ENCODE measurements at places on chromosomes 1 and 21.

- DNase-seq: no peak
Observed at GRCh38 chr21:15363921-15364320, 299.1 kb upstream of the NRIP1 start.

- no peak for DNase-seq
Observed at GRCh38 chr1:8589571-8589970, 227.9 kb downstream of the RERE start.

DNA sequence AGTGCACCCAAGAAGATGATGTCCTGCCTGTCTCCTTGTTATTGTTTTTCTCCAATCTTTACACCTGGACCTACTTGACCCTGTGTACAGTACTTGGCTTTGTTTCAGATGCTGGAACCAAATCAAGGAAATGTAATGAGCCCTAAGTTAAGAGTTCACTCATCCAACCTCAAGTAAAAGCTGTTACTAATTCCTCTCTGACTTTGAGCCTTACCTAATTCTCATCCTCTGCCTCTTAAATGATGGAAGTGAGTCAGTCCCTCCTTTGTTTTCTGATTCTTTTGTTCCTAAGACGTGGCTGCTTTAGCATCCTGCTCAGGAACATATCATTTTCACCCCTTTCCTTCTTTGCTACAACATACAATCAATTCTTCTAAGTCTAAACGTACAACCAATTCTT is 15.3 kb upstream of the PLA2G4A start:
- DNase-seq: no peak

DNA sequence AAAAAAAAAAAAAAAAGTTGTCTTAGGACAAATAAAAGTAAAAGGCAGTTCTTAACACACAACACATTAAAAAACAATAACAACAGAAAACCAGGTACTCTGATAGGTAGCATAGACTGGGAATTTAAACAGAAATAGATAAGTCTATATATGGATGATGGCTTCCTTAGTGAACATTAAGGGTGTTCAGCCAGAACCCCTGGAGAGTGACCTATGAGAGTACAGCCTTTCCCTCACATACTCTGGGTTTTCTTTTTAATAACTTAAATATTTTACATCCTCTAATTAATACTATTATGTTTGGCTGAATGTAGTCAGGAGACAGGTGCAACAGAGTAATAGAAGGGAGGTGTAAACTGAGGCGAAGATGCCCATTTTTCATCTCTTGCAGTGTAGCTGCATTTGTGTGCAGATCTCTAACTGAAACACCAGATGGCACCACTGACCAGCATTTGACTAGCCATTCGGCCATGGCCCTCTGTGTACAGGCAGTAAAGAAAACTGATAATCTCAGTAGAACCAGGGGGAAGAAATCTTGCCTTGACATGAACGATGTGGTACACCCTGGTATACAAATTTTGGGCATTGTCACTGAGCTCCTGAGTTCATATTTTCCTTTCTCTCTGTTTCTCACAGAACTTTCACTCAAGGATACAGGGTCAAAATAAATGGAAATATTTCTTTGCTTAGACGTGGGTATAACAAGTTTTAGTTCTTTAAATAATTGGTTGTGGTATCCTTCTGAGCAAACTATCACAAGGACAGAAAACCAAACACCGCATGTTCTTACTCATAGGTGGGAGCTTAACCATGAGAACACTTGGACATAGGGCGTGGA is 7.6 kb downstream of the TTF2 start:
- peak; percentile 62 for DNase-seq

DNA sequence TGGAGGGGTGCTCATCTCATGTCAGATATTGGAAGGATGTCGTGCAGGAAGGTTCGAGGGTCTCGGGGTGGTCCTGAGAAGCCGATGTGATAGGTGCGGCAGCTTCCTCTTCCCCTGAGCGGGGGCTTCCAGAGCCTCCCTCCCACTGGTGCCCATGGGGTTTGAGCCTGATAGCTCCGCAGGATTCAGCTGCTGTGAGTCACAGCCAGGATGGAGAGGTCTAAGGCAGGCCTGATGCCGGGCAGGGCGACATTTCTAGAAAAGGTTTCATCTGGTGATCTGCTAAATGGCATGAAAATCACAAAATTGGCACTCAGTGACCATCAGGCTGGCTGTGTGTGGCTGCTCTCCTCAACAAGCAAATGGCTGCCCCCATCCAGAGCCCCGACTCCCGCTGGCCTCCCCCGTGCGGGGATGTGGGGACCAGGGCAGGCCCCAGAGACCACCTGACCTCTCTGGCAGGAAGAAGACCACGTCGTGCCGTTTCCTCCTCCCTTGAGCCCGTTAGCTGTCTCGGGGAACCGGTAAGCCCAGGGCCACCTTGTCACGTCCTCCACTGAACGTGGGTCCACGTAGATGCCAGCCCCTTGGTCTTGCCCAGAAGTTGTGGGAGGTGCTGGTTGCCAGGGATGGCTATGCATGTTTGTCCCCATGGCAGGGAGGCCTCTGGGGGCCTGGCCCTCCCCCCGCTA is 66.1 kb downstream of the SKI start:
- DNase-seq: no peak

DNA sequence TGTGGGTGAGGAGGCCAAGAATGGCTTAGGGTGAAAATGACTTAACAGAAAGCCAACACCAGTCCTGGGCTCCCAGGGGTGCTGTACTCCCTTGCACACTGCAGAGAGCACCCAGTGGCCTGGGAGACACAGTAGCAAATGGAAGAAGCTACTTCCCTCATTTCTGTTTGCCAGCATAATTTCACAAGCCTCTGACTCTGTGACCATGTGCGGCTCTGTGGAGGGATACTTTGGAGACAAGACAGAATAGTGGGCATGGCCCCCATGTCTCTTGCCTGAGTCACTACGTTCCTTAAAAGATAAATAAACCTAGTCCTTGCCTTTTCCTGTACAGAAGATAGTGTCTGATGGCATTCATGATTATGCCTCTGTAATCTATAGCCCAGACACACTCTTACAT is 38.1 kb downstream of the TRIM62 start:
- DNase-seq: no peak

- DNase-seq: no peak
Observed at GRCh38 chr21:27954543-27955165, 987.8 kb upstream of the ADAMTS5 start.

- DNase-seq: no peak
Observed at GRCh38 chr21:34112316-34113033, 39.1 kb downstream of the MRPS6 start.

- DNase-seq: no peak
Observed at GRCh38 chr1:204360314-204360713, 585 bp upstream of the PLEKHA6 start.

- DNase-seq: no peak
Observed at GRCh38 chr1:35655196-35655595, 13.9 kb upstream of the PSMB2 start.

DNA sequence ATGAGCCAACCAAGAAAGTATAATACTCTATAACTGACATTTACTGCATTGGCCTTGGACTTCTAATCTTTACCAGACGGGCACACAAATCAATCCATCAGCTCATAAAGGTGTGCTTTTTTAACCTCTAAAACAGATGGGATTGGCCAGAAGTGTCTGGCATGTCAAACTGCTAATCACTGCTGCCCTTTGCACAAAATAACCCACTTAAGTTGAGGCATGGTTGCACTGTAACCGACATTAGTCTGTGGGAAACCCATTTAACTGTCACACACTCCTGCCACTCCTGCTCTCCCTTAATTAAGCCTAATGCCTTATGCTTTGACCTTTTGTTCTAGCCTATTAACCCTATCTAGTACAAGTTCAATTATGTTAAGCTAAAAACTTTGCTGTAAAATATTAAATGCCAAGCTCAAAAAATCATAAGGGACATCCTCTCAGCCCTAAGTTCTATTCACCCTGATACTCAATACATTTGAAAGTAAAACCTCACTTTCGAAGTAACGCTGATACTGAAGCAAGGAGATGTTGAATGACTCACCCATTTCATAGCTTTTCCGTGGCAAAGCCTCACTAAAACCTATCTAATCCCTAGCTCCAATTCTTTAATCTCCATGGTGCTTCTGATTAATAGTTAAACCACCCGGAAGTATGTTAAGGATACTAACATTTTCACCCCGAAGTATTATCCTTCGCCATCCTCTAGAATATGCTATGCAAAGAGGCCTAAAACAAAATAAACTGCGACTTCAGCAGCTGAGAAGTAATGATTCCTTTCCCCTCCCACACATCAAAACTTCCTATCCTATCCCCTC is 12.9 kb downstream of the NRIP1 start:
- no peak for DNase-seq

GRCh38 chr1:227175611-227176010 is 142.7 kb downstream of the CDC42BPA start:
- no peak for DNase-seq

DNA sequence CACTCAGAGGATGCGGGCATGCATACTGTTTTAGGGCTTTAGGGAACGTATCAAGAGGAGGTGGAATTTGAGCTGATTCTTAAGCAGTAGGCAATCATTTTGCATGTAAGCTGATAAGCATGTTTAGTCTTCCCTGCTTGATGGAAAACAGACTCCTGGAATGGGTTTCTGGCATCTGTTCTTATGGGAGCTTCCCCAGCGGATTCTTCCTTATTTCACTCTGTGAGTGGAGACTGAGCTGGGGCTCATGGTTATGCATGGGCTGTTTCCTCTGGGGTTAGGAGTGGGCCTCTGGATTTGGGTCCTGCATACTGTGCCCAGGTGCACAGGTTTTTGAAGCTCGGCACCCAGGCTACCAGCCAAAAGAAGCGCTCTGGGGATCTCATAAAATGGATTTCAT is 93.4 kb downstream of the DIRAS3 start:
- DNase-seq: no peak

DNA sequence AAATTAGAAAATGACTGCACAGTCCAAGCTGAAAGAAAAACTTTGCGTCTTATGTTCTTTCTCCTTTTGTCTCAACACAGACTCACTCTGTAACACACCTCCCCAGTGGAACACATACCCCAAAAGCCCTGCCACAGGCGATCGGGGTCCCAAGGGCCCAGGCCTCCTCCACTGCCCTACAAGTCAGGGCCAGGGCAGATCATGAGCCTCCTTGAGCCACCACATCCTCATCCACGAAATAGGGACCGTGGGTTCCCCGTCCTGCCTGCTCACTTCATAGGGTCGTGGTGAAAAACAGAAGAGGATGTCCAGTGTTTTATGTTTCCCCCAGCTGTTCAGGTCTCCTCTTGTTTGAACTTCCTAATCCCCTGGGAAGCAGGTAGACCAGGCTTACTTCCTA is 116.7 kb downstream of the KCNN3 start:
- DNase-seq: no peak

- peak; percentile 3 for DNase-seq
Observed at GRCh38 chr1:168121401-168122011, 15.2 kb downstream of the GPR161 start.

GRCh38 chr1:187943606-187944403 is 1115.1 kb downstream of the PLA2G4A start:
- DNase-seq: no peak

- no peak for DNase-seq
Observed at GRCh38 chr1:241600496-241600901, 39.7 kb downstream of the CHML start.

DNA sequence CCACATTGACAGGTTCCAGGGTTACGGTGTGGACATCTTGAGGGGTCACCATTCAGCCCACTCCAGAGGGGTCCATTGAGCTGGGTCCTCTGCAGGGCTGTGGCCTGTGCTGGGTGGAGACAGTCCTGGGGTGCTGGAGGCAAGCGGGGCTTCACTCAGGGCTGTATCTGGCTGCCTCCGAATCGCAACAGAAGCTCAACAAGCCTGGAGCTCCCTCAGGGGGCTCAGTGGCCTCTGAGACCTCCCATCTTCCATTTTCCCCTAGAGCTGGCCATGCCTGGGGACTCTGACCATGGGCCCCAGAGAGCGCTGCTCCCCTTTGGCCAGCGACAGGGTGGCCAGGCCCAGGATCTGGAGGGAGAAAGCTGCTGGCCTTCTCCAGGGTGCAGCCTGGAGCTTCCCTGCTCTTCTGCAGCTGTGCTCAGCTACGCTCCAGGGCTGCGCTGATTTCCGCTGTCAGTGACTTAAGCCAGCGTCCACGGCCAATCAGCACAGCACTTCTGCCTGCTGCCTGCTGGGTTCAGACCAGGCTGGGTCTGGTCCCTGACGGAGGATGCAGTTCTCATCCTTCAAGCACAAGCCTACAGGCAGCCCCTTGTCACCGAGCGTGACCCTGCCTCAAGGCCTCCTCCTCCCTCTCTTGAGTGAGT is 45.0 kb upstream of the ADARB1 start:
- peak; percentile 8 for DNase-seq

GRCh38 chr1:24769656-24770651 is 24.7 kb downstream of the CLIC4 start:
- no peak for DNase-seq

GRCh38 chr1:147214325-147214724 is 10.8 kb downstream of the FMO5 start:
- DNase-seq: no peak

DNA sequence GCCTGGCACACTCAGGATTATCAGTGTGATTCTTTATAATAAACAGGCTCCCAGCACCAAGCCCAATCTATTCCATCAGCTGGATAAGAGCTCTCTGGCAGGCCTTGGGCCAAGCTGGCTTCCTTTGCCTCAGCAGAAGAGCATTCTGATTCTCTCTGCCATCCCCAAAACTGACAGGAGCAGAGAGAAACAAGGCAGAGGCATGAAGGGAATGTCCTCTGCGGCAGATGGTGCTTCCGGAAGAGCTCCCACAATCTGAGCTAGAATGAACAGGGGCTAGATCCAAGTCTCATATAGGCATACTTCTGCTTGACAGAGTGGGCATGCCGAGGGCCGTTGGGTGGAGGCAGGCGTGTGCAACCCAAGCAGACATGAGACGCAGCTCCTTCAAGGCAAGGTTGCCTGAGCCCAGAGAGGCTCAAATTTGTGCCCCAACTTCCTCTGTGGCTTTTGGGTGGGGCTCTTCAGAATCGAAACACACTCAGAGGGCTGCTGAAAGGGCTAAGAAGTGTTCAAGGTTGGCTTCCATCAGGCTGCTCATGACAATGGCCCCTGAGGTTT is 4.0 kb downstream of the CAPN2 start:
- DNase-seq: no peak

DNA sequence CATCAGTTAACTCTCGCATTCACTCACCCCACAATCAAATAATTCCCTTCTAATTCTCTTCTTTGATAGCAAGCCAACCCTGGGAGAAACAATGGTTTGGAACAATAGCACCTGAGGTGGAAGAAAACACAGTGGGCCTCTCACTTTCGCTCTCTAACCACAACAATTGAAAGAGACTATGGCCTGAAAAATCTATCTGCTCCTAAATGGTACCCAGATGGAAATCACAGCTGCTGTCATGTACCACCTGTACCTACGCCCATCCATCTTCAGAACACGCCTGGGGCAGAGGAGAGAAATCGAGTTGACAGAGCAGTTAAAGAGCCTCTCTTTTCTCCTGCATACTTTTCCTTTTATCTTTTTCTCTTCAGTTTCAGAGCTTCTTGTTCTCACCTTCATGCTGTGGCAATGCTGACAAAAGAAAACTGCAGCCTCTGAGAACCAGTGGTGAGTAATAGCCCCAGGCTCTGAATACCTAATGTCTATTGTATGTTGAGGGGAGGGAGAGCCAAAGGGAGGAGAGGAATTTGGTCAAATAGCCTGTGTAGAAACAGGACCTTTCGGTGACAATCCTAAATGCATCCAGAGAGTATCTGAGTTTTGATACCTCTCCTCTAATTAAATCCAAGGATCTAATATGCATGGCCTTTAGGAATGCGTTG is 57.7 kb downstream of the ZC3H11B start:
- DNase-seq: no peak

GRCh38 chr1:143691400-143691891 is 280.3 kb downstream of the FAM72C start:
- no peak for DNase-seq

Data from putamen (tissue), 1 donor.